ENCODE measurements at places on chromosomes 13 and 19.
A peak's percentile ranks its signal among the peaks of the same experiment; 100 is the strongest.

DNA sequence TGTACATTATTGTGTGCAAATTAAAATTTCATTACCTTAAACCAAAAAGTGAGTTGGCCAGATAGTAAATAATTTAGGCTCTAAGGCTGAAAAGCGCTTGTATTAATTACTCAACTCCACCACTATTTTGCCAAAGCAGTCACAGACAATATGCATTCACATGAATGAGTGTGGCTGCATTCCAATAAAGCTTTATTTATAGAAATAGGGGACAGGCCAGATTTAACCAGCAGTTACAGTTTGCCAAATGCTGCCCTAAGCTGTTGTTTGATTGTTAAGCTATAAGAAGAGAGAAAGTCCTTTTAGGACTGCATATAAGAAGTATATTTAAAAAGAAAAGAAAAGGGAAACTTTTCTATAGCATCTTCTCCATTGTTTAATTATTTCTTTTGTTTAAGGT, 342.6 kb downstream of the ITGBL1 start:
- no peak for DNase-seq

DNA sequence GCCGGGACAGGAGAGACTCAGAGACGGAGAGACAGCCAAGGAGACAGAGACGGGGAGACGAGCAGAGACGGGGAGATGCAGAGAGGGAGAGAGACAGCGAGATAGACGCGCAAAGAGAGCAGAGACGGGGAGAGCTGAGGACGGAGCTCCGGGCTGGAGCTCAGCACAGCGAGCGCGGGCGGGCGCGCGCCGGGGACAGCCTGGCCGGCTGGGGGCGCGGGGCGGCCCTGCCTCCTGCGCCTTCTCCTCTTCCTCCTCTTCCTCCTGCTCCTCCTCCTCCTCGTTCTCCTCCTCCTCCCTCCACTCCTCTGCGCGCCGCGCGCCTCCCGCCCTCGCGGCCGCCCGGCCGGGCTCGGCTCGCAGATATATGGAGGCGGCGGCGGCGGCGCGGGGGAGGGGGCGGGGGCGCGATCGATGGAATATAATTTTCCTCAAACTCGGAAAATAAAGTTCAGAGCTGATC, at the start of gene ERFL:
Gene ERFL (minus strand): TSS at position 229 of the 463 bp plus-strand sequence. CDS start 15,530 bp downstream, outside the sequence.
- no peak for DNase-seq

- DNase-seq: peak; percentile 51
Measured at GRCh38 chr13:105774739-105775460, 760.6 kb downstream of the EFNB2 start.

DNA sequence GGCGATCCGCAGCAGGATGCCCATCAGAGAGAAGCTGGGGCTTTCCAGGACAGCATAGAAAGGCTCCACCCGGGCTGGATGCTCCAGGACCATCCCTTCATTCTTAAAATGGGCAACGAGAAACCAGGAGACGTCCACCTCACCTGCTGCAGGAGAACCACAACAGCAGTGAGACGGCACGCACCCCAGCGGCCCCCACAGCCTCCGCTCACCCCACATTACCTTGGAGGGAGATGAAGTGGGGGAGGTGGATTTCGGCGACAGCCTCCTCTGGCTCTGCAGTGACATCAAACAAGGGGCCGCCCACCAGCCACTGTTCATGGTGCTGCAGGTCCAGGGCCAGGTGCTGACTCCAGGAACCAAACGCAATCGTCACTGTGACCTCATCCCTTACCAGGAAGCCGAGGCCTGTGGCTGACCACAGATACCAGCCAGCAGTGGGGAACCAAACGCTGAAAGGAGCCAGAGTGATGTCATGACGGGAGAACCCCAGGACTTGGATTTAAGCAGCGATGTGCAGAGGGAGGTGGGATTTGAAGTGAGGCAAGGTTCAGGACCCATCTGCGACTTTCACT, 25.1 kb downstream of the CARD8 start:
- DNase-seq: no peak

- DNase-seq: no peak
Measured at GRCh38 chr13:44795176-44795575, 194.1 kb downstream of the NUFIP1 start.

GRCh38 chr19:31099515-31100205, 249.6 kb downstream of the TSHZ3 start:
- no peak for DNase-seq

- DNase-seq: no peak
Measured at GRCh38 chr19:7772752-7773291, 9.8 kb downstream of the CLEC4M start.

DNA sequence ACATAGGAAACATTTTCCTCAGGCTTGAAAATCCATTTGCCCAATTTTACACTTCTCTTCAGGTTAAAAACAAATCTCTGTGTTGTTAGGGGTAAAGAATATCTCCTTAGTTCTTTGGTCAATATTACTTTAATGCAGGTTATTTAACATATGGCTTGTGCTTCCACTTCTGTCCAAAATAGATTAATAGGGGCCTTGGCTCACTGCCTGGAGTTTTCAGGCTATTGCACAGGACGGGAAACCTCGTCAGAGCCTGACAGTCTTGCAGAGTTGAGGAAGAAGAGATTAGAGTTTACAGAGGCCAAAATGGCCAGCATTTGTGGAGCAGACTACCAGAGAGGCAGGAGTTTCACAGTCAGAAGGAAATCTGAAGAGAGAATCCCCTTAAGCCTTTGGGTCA, 863.9 kb upstream of the GPC6 start:
- DNase-seq: peak; percentile 20

- DNase-seq: no peak
Measured at GRCh38 chr19:30647891-30648720, 275.9 kb downstream of the ZNF536 start.

Measured in astrocyte of the cerebellum (primary cell).